Gastroesophageal sphincter (tissue), 4 donors: ENCODE measurements at places on chromosomes 1 and 21. TPM values are rescaled to one million over a fixed set of nuclear protein-coding genes. Genes with fewer than 3 reads are reported as not detected.

DNA sequence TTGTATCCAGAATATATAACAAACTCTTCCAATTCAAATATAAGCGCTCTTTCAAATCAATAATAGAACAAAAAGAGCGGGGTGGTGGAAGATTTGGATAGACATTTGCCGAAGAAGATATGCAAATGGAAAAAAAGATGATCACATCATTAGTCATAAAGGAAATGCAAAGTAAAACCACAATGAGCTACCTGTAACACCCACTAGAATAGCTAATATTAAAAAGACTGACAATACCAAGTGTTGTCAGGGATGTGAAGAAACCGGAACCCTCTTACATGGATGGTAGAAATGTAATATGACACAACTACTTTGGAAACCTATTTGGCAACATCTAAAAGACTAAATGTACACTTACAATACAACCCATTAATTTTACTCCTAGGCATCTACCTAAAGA, 5.7 kb upstream of the TRAF5 start:
- no peaks in the 10 kb centered on the region for H3K36me3 ChIP-seq
- H3K4me3 ChIP-seq: no peak overlapping the region
- H3K4me1 ChIP-seq: no peaks in the 10 kb centered on the region

ATP1A2 gene
- 348 TPM for total RNA-seq

HPDL gene
- total RNA-seq: 0.35 TPM

DNA sequence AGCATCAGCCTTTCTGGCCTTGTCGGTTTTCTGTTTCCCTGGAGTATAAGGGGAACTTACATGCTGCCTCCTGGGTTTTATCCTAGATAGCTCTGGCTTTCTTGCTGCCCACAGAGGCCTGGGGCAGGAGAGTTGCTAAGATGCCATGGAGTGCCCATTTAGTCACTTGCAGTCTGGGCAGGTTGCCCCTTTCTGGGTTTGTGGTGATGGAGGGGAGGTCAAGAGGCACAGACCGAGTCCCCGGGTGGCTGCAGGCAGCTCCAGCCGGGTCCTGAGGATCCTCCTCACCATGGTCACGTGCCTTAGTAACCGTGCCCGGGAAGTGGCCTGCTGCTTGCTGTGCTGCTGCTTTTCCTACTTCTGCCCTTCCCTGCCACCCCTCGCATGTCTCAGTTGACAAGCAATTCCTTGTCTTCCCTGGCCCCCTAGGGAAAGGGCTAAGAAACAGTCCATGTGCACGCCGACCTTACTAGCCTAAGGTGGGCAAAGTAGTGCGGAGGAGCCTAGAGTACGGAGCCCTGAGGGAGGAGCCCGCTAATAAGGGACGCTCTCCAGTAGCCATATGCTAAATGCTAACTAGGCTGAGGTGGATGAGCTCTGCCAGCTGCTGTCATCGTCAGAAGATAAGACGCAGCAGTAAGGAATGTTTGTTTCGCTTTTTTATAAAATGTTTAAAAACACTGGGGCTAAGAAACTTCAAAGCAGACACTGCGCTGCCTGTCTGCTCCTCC, 34.8 kb downstream of the CLCA1 start:
- peak overlapping the region; percentile 39 for H3K27ac ChIP-seq
- no peaks in the 10 kb centered on the region for H3K27me3 ChIP-seq
- H3K4me3 ChIP-seq: peak overlapping the region; percentile 28

CCDC30 gene
- 2.7 TPM for total RNA-seq
